ENCODE measurements at places on chromosomes 2 and 18.

DNA sequence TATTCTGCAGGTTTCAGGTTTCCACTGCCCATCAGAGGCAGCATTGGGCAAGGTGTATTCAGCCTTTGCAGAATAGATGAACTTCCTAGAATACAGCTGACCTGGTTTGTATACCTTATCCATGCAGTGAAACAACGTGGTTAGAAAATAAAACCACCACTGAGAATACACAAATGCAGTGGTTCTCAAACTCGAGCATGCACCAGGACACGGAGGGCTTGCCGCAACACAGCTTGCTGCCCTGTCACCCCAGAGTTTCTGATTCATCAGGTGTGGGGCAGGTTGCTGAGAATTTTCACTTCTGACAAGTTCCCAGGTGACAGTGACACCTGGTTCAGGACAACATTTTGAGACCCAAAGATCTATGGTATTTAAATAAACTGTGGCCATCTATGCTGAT lies 23.4 kb upstream of the C1D start:
- no peak for DNase-seq

- no peak for DNase-seq
Measured at GRCh38 chr2:236888794-236889780, 196.6 kb upstream of the COPS8 start.

DNA sequence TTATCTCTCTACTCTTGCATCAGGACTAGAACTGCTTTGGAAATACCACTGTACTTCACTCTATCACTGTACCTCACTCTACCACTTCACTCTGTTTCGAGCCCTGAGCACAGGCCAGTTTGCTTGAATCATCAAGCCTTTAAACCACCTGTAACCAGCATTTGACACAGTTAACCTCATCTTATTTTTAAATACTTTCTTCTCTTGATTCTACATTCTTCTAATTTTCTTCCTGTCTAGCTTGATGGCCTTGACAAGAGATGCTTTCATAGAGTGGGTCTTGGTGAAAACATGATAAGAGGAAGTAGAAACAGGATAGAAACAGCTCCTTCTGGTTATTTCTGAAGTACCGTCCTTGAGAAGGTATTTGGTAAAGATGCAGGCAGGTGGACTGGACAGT lies 78.1 kb downstream of the SPIRE1 start:
- DNase-seq = no peak

DNA sequence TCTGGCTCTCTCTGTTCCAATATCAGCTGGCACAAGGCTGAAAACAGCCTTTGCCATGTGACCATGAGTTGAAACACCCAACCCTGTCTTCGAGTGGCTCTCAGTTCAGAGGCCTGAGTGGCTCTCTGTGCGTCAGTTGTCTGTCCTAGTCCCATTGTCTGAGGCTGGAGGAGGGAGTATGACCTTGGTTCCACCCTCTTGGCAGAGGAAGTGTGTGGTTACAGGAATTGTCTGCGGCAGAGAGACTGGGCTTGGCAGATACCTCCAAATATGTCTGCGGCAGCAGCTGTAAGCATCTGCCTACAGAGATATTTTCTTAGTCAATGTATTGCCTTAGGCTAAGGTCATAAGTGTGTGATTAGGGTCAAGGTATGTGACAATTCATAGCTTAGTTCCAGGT lies 32.6 kb downstream of the CNGA3 start:
- peak; percentile 97 for DNase-seq

GRCh38 chr2:170157025-170157684 lies 20.8 kb upstream of the MYO3B start:
- DNase-seq = no peak

DNA sequence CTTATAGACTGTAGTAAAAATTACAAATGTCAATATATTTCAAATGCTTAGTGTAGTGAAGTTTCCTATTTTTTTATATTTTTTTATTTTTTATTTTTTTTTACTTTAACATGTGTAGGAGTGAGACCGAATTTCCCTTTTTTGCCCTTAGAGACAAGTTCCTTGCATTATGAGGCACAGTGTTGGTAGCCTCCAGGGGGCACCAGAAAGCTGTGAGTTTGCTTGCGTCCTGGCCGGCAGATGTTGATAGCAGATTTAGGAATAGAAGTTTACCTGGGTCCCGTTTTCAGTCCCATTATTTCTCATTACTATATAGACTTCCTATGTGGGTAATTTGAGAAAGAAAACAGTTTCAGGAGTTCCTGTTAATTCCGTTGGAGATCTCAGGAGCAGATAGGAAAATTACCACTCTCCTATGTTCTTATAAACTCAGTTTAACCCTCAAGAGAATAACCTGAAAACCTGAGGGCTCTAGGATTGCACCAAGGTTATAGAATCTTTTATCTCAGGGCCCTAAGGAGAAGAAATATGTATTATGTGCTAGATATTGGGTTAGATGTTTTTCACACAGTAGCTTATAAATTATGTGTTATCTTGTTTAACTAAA lies 157.5 kb upstream of the SESTD1 start:
- DNase-seq = peak; percentile 8

DNA sequence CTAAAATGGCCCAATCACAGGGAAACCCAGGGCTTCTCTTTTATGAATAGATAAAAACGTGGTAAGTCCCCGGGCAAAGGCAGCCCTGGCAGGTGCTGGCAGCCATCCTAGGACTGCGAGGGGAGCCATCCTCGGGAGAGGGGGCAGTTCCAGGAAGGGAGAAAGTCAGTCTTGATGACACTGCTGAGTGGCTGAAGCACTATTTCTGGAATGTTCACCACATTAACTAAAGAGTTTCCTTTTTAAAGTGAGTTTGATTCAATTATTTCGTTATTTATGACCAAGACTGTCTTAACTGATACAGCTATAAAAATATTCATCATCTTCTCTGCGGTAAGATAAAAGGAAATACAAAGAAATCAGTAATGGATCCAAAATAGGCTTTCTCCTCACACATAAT lies 20.4 kb downstream of the TTR start:
- no peak for DNase-seq

DNA sequence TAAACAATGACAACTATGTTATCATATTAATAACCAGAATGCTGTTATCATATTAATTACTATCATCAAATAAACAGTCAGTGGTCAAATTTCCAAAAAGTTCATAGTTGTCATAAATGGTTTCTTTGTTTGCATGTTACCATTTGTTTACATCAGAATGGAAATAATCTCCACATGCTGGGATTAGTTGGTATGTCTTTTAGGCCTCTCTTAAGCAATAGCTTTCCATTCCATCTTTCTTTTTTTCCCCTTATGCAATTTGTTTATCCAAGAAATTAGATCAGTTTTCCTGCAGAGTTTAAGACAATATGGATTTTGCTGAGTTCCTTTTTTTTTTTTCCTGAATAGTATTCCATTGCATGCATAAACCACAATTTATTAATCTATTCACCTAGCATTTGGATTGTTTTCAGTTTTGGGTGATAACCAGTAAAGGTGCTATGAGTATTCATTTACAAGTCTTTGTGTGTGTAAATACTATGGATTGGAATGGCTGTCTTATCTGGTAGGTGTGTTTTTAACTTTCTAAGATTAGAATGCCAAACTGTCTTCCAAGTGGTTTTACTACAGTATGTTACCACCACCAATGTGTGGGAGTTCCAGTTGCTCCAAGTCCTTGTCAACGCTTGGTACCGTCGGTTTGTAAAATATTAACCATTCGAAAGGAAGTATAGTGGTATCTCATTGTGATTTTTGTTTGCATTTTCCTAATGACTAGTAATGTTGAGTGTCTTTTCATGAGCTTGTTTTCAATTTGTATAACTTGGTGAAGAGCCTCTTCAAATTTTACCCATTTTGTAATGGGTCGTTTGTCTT lies 33.3 kb upstream of the TXNDC2 start:
- DNase-seq = no peak

GRCh38 chr2:98460573-98461497 lies 16.2 kb downstream of the INPP4A start:
- no peak for DNase-seq

GRCh38 chr2:15809404-15809803 lies 130.9 kb upstream of the MYCN start:
- no peak for DNase-seq

GRCh38 chr2:1518331-1518803 lies 105.1 kb downstream of the TPO start:
- no peak for DNase-seq

DNA sequence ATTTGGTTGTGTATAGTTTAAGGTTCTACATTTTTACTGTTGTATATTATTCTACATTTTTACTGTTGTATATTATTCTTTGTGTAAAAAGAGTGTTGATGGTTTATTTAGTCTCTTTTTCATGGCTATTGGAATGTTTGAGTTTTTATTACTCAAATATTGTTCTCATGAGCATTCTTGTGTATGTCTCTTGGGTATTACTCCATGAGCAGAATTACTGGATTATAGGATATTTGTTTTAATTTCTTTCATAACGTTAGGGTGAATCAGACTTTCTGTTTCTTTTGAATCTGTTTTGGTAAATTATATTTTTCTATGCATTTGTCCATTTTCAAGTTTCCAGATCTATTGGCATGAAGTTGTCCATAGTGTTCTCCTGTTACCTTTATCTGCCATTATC lies 111.6 kb downstream of the DYNAP start:
- no peak for DNase-seq

DNA sequence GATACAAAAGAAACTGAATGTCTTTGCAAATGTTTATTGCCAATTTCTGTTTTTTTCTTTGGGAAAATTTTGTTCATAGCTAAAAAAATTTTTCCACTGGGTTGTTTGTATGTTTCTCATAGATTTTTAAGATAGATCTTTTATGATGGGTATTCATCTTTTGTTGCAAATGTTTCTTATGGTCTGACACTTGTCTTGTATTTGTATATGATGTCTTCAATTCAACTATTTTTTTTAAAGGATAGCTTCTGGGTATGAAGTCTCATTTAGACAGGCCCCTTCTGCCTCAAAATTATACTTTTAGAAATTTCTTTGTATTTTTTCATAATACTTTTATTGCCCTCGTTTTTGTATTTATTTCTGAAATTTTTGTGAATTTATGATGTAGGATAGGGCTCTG lies 73.8 kb downstream of the KCTD1 start:
- DNase-seq = no peak

DNA sequence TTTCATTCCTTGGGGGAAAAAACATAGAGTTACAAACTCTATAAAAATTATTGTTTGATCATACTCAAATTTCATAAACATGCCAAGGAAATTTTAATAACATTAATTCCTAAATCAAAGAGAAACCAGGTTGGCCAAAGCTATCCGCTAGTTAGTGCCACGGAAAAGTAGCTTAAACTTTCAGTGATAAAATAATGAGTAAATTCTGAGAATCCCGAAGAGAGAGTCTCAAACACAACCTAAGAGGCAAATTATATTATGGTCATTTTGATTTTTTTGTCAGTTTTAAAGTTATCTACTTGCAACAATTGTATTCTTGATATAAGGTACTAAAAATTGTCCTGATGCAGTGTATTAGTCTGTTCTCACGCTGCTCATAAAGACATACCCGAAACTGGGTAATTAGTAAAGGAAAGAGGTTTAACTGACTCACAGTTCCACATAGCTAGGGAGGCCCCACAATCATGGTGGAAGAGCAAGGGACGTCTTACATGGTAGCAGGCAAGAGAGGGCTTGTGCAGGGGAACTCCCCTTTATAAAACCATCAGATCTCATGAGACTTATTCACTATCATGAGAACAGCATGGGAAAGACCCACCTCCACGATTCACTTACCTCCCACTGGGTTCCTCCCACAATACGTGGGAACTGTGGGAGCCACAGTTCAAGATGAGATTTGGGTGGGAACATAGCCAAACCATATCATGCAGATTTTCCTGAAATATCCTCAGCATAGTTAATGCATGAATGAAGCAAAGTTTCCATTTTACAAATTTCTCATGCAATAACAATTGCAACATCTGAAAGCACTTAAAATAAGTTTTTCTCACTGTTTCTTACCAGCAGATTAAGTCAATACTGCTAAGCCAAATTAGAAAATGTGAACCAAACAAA lies 205.9 kb upstream of the STK17B start:
- DNase-seq = no peak

DNA sequence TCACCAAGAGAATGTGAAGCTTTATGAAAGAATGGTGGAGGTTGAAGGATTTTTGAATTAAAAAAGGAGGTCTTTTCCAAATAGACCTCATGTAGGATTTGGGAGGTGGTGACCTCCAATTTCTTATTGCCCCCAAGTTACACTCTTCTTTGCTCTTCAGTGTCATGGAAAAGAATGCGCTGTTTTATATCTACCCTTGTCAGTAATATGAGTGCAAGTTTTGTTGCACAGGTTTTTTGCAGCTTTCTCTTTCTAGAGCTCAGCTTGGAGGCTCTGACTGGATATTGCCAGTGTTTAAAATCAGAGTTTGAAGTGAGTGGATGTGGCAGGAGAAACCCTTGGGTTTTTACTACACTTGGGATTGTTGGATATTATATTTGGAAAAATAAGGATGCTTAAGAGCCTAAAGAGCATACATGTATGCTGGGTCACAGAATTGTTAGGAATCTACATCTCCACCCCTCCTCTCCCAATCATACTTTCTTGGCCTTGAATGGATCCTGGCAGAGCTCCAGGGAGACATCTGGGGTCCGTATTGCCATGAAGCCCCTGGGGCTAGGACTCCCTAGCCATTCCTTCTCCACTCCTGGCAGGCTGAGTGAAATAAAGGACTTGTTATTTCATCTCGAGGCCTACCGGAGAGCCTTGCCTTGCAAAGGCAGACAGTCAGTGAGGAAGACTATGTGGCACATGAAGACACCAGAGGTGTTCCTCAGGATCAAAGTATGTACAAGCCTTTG lies 43.8 kb downstream of the APOB start:
- no peak for DNase-seq

- DNase-seq = no peak
Measured at GRCh38 chr2:34547900-34548299, 948.8 kb upstream of the FAM98A start.

DNA sequence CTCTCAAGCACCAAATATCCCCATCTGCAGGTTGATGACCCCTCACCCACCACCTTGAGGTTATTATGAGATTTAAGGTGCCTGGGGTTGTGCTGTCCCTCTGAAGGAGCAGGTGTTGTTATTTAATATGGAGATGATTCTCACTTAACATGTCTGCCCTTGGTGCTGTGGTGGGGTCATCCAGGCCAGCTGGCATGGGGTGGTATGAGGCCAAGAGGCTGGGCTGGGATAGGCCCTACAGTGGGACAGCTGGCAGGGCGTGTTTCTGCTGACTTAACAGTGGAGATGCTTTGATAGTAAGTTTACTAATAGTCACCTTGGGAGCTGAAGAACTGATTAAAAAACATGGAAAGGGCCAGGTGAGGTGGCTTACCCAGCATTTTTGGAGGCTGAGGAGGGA lies 22.4 kb downstream of the SERPINB12 start:
- no peak for DNase-seq

GRCh38 chr2:68362069-68362468 lies 3.0 kb upstream of the PLEK start:
- DNase-seq = peak; percentile 38

GRCh38 chr18:36212301-36213171 lies 25.2 kb downstream of the MOCOS start:
- no peak for DNase-seq

GRCh38 chr2:84999553-84999955 lies 28.6 kb downstream of the KCMF1 start:
- DNase-seq = no peak

- DNase-seq = no peak
Measured at GRCh38 chr2:231539991-231540390, 9.7 kb upstream of the NMUR1 start.

All from NCI-H2029 (cell line).